ENCODE measurements at places on chromosomes 5 and 9.

DNA sequence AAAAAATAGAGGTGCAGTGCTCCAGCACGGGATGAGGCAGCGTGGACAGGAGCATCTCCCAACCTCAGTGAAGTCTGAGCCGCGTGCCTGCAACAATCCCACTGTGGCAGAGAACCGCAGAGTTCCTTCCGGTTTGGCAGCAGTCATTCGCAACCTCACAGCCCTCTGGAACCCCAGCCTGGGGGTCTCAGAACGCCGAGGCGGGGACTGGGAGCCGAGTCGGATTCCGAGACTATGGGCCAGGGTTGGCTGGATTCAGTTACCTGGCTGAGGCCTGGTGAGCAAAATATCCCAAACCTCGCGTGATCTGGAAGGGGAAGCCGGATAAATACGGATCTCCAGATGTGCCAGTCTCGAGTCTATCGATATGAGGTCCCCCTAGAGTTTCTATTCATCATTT, 27.0 kb downstream of the CDKN2A start:
- no peak for DNase-seq

GRCh38 chr5:136811086-136811485, 445.7 kb upstream of the TRPC7 start:
- DNase-seq: no peak

GRCh38 chr5:172593306-172593705, 47.8 kb upstream of the NEURL1B start:
- no peak for DNase-seq

- peak; percentile 47 for DNase-seq
Measured at GRCh38 chr9:4987961-4988421, 2.9 kb downstream of the JAK2 start.

DNA sequence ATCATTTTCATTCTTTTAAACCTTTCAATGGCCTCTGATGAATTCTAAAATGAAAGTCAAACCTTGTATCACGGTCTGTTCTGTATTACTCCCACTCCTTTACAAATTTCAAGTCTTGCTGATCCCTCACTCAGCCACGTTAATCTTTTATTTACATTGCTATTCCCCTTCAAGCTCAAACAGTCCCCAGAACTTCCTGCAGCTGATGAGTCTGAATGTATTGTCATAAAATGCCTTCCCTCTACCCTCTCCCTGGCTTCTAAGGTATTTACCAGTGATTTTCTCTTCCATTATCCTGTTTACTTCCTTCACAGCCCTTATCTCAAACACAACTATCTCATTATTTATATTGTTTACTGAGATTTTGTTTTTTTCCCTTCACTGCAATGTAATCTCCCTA, 562.3 kb upstream of the C9orf72 start:
- DNase-seq: no peak

GRCh38 chr9:99511723-99512122, 289.6 kb downstream of the SEC61B start:
- DNase-seq: no peak

DNA sequence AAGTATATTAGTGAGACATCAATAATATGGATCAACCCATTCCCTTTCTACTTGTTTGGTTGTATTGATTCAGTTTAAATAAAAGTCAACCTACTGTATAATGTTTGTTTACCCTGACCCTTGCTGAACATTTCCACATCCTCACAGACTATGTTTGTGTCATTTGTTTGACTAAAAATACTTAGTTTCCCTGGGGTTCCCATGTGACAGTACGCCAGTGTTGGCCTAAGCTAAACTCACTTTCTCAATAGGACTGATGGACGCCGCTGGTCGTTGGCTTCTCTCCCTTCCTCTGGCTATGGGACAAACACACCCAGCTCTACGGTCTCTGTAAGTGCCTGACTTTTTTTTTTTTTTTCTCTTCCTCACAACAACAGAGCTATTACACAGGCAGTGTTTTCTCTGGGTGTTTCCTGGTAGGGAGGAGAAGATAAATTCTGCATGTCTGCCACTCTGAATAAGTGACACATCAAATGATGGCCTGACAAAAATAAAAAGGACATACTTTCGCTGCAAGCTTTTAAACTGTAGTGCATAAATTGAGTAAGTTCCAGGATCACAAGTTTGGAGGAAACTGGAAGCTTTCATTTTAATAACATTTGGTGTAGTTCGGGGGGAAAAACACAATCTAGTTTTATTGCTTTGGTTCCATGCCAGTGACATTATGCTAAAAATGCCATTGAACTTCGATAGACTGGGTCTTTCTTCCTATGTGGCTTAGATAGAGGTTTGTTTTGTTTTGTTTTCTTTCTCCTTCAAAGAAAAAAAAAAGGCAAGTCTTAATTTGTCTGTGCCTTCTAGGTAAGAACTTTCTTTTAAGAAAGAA, 101.0 kb downstream of the CD180 start:
- DNase-seq: no peak

GRCh38 chr9:92704528-92704927, 34.6 kb upstream of the IPPK start:
- no peak for DNase-seq

- no peak for DNase-seq
Measured at GRCh38 chr5:59335544-59335943, 558.0 kb downstream of the PDE4D start.

GRCh38 chr9:79575547-79575946, 3.8 kb downstream of the TLE4 start:
- no peak for DNase-seq

- DNase-seq: no peak
Measured at GRCh38 chr5:62007457-62007856, 298.5 kb upstream of the KIF2A start.

All from activated CD8-positive, alpha-beta memory T cell treated with anti-CD3 and anti-CD28 coated beads, Interleukin-2, amount 50 U/mL, for 4 hours (primary cell).